Right renal cortex interstitium (tissue), 3 donors: ENCODE measurements at places on chromosomes 7 and 10.

DNA sequence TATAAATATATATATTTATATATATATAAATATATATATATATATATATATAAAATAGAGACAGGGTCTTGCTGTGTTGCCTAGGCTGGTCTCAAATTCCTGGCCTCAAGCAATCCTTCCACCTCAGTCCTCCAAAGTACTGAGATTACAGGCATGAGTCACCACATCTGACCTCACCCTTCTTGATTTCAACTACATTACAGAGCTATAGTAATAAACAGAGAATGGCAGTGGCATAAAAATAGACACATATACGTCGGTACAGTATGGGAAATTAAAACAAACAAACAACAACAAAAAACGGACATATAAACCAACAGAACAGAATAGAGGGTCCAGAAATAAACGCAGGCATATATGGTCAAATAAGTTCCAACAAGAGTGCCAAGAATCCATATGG is 77.6 kb upstream of the PPP1R3A start:
- no peak for DNase-seq

DNA sequence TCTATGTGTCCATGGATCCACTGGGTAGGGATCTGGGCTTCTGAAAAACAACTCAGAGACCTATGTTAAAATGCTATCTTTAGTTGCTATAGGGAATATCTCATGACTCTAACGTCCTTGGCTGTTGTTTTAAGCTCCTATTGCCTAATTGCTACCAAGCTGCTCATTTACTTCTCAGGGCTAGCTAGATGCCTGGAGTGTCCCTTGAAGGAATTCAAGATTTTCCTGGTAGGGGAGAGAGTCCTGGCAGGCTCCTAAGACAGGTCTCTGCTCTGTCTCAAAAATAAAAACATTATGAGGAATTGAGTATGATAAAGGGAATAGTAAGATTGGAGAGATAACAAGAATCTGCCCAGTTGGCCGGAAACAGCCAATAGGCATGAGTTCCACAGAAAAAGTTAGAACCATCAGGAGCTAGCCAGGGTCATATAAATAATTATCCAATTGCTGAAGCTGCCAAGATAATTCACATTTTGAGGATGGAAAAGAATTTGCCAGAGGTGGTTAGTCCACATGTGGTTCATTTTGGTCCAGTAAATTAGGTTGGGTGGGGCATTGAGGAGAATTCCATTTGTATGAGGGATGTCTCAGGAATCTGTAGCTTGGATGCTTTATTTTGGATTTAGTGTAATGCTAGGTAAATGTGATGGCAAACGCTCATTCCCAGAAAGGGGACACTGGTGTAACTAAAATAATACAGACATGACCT is 362.7 kb upstream of the VSTM2A start:
- DNase-seq = no peak

DNA sequence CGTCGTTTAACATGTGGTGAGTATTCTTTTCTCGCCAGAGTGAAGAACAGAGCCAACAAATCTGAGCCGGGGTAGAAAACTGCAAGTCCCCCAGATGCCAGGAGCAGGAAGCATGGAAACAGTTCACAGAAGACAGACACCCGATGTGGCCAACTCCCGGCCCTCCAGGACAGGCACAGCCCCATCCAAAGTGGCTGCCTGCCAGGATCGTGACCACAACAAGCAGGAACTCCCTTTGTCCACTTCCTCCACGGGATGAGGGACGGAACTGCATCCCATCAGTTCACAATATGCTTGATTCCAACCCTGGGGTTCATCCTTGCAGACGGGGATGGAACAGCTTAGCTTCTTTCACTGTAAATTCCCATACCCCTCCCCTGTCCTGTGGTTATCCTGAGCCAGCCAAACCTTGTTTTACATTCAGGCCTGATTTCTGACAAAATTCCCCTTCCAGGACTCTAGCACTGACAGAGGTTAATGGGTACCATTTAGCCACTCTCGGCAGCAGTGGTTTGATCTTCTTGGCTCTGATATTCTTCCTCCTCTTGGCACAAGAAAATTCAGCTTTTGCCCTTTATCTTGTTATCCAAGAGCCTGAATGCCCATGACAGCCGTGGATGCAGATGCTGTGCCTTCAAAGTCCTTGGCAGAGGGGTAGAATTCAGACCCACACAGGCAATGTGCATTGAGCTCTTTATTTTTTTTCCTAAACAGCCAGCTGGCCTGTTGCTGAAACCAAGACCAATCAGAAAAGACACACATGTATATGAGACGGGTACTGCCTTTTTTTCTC is 105.5 kb upstream of the FAM204A start:
- no peak for DNase-seq

DNA sequence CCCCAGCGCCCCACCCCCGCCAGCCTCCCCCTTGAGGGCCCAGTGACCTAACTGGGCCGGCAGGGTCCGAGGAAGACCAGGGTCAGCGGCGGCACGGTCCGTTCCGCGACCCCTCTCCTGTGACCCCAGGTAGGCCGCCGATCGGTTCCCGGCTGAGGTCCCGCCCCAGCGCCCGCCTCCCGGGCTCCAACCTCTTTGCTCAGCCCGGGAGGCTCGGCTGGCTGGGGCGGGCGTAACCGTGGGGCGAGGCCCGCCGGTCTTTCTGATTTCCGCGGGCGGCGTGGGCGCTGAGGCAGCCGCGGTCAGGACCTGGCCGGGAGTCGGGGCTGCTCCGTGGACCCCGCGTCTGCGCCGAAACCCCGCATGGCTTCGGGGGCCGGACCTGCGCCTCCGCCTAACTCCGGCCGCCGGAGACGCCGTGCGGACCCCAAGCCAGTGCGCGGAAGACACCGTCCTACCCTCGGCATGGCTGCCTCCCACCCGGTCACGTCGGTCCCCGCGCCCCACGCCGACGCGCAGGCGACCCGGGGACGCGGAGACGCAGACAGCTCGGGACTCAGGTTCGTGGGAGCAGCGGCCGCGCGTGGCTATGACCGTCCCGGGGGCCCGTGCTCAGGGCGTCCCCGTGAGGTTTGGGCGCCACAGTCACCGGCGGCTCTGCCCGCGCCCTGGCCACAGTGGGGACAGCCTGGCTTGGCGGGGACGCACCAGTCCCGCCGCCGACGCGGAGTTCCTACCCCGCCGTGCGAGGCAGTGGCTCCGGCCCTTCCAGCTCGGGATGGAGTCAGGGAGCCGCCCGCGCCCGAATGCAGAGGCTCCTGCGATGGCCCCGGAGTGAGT is 1.0 kb upstream of the VENTX start:
- DNase-seq = no peak

DNA sequence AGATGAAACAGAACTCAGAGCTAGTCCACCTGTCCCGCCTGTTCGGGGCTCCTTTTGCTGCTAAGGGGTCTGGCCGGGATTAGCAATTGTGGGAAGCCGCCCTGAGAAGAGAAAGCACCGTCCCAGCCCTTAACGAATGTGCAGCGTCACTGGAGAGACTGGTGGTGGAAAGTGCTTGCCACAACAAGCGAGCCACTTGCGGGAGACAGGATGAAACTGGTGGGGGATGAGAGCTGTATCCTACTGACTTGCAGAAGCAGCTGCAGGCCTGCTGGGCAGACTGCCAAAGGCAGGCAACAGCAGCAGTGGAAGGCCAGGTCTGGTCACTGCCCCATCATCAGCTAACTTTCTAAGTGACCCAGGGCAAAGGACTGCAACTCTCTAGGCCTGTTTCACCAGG is 95.4 kb downstream of the FAM53B start:
- DNase-seq = no peak

DNA sequence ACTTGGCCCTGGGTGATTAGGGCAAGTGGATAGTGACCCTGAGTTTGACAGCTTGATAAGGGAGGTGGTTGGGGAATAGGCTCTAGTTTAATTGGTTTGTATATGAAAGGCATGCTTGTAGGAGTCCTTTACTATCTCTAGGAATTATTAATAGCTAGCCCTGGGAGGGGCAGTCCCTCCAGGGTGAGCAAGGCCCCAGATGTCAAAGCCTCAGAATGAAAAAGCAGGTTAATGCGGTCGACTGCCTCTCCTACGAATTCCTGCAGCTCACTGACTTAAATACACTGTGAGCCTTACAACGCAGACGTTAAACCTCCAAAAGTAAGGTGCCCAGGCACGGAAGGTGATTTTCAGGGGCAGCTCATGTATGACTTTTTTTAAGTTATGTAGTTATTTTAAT is 5.2 kb upstream of the BTBD16 start:
- no peak for DNase-seq

- DNase-seq = no peak
Measured at GRCh38 chr10:24561453-24561852, 162.2 kb downstream of the ARHGAP21 start.

- no peak for DNase-seq
Measured at GRCh38 chr10:71537125-71537524, 140.4 kb downstream of the CDH23 start.

DNA sequence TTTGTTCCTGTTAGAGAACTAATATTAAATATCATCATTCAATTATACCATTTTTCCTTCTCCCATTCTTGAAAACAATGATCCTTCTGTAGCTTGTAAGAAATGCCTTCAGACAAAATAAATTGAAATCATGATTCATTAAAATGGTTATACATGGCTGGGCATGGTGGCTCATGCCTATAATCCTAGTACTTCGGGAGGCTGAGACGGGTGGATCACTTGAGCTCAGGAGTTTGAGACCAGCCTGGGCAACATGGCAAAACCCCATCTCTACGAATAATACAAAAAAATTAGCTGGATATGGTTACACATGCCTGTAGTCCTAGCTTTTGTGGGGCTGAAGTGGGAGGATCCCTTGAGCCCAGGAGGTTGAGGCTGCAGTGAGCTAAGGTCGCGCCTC is 13.0 kb downstream of the CD36 start:
- DNase-seq = no peak

DNA sequence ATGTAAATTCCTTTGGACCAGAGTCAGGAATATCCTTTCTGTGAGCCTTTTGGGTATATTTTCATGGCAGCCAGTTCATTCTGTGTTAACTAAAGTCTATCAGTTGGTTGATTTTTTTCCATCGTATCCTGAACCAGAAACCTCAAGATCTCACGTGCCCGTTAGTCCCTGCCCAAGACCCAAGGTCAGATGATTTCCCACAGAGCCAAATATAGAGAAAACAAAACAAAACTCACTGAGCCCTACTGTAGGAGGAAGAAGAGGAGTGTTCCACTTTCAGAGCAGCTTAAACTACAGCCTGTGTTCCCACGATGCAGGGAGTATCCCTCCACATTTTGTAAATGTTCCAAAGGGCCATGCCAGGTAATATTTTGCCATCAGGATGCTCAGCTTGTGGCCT is 96.0 kb upstream of the ADO start:
- DNase-seq = no peak

- DNase-seq = no peak
Measured at GRCh38 chr7:68547799-68548198, 1050.5 kb upstream of the AUTS2 start.

DNA sequence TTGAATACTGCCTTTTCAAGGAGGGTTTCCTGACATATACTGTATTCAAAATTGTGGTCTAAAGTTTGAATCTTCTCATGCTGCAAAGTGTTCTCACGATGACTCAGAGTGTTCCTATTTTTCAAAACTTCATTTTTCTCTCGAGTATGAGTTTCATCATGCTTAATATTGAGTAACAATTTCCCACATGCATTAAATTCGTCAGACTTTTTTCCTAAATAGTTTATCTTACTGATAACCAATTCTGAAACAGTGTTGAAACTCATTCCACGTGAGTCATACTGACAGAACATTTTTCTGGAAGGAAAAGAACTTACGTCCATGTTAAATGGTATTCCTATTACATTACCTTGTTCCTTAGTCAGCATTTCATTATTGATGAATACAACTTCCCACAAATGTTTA is 44.1 kb downstream of the ZNF33B start:
- no peak for DNase-seq

- DNase-seq = no peak
Measured at GRCh38 chr7:17010637-17011300, 129.0 kb upstream of the AGR3 start.

DNA sequence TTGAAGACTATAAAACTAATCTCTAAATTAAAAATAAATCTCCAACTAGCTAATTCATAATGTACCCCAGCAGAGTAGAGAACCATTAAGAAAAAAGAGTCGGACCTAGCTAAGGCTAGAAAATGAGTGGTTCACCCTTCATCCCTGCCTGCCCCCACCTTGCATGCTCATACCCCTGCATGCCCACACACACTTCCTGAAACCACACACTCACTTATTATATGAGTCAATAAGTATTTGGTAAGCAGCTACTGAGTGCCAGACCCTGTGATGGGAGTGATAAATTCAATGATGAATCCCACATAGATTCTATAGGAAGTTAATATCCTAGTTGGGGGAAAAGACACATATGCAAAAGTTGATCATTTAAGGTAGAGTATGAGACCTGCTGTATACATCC is 152.9 kb upstream of the INHBA start:
- DNase-seq = no peak

DNA sequence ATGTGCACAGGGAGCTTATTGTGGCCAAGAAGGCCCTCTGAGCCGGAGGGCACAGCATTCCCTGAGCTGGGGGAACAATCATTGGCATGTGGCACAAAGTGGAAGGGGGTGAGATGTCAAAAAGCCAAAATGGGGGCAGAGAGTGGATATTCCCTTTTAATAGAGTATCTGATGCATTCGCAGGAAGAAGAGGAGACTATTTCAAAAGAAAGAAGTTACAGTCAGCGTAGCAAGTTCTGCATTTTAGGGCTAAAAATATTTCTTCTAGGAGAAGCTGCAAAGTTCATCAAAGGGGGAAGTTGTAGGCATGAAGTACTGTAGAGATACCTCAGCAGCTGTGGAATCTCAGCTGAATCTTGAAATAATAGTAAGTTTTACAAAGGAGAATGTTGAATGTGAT is 136.0 kb upstream of the WDR11 start:
- no peak for DNase-seq

DNA sequence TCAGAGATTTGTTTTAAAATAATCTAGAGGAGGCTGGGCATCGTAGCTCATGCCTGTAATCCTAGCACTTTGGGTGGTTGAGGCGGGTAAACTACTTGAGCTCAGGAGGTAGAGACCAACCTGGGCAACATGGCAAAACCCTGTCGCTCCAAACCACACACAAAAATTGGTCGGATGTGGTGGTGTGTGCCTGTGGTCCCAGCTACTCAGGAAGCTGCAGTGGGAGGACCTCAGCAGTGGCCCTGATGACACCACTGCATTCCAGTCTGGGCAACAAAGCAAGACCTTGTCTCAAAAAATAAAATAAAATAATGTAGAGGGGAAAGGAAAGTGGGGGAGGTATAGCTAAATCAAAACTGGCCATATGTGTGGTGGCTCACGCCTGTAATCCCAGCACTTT is 13.9 kb upstream of the PPP3CB start:
- no peak for DNase-seq

GRCh38 chr7:151877911-151878835 is 1.3 kb upstream of the PRKAG2 start:
- DNase-seq = no peak

- no peak for DNase-seq
Measured at GRCh38 chr7:101598422-101598985, 30.6 kb downstream of the MYL10 start.

GRCh38 chr10:92328993-92329392 is 38.0 kb downstream of the MARCHF5 start:
- no peak for DNase-seq
